CD14-positive monocyte (primary cell): ENCODE measurements at places on chromosomes 4 and X. TPM values are rescaled to one million over a fixed set of nuclear protein-coding genes. Genes with fewer than 3 reads are reported as not detected.
A peak's percentile ranks its signal among the peaks of the same experiment; 100 is the strongest.

The UVSSA gene
- 41.7 and 54.0 TPM in 2 replicates for polyA plus RNA-seq

The FATE1 gene
- polyA plus RNA-seq, result not detected in 2 replicates

The RAI2 gene
- polyA plus RNA-seq, result not detected in 2 replicates

DNA sequence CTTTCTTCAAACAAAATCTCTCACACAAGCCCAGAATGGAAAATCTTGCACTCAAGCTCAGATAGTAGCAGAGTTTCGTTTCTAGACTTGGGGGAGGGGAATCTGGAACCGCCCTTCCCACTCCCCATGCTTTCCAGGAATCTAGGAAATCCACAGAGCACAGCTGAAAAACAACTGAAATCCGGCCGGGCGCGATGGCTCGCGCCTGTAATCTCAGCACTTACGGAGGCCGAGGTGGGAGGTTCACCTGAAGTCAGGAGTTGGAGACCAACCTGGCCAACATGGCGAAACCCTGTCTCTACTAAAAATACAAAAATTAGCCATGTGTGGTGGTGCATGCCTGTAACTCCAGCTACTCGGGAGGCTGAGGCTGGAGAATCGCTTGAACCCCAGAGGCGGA lies 127.3 kb upstream of the SLC34A2 start:
- no peak for DNase-seq
- H3K27me3 ChIP-seq, result no peaks in the 10 kb centered on the region
- H3K4me3 ChIP-seq, result no peak overlapping the region
- no peaks in the 10 kb centered on the region for H3K36me3 ChIP-seq
- H3K4me1 ChIP-seq, result no peaks in the 10 kb centered on the region
- H3K27ac ChIP-seq, result no peak overlapping the region

GRCh38 chrX:46587158-46587557 lies 13.6 kb downstream of the CHST7 start:
- H3K27ac ChIP-seq, result peak overlapping the region; percentile 42
- no peaks in the 10 kb centered on the region for H3K27me3 ChIP-seq
